ENCODE measurements at places on chromosomes 6 and 20.

DNA sequence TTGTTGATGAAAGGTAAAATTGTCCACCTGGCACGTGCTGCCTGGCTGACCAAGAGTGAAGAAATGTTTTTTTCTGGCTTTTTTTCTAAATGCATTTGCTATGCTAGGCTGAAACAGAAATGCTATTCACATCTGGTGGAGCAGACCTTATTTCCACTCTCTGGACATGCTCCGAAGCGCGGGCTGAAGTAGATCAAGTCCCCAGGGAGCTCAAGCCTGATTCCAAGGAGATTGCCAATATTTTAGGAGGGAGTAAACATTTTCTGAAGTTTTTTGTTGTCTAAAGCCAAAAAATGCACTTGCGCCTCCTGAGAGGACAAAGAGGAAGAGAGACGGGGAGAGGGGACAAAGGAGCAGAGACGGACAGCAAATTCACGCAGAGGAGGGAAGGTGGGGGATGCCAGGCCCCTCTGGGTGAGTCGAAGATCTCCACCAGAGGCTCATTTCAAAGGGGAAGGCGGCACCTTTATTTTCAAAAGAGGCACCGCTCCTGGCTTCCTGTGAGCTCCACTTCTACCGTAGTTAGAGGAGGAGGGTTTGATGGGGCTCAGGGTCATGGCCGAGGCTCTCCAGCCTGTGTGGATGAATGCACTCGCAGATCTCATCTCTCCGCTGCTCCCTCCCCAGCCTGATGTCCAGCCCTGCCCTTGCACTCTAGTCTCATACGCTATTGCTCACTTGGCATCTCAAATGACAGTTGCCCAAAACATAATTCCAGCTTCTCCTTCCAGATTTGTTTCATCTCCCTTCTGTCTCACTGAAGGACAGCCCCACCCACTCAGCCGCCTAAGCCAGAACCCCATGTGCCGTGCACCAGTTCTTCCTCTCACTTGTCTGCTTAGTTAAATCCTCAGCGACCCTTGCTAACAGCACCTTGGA, 23.1 kb upstream of the SMOC2 start:
- DNase-seq = no peak

DNA sequence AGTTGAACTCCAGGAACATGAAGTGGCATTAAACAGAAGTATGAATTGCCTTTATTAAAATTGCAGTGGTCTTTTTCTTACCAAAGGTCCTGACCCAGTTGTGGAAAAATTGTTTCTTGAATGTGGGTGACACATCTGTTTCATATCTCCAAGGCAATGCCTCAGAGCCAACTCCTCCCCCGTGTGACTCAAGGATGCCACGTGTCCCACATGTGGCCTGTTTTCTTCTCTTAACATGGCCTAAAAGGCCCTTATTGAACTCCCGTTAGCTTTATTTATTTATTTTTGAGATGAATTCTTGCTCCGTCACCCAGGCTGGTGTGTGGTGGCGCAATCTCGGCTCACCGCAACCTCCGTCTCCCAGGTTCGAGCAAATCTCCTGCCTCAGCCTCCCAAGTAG, 128.4 kb upstream of the ESR1 start:
- DNase-seq = no peak

DNA sequence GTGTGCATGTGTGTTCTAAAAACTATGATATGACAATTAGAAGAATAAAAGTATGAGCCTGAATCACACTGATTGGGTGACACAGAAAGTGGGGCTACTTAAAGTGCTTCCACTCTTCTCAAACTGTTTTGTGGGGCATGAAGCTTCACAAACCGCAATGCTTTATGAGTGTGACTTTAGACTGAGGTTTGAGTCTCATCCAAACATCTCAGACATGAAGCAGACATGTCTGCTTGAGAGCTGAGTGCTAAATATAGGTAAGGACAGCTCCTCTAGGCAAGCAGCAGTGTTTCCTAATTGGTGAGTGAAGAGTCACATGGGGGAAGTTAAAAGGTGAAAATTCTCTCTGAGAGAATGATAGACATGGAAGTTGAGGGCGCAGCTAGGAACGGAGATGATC, 726.9 kb upstream of the CITED2 start:
- no peak for DNase-seq

GRCh38 chr20:20223981-20224380, 143.9 kb upstream of the INSM1 start:
- no peak for DNase-seq
